ENCODE measurements at places on chromosomes 4 and X.

GRCh38 chr4:30454504-30454903 is 265.7 kb upstream of the PCDH7 start:
- DNase-seq, result no peak

DNA sequence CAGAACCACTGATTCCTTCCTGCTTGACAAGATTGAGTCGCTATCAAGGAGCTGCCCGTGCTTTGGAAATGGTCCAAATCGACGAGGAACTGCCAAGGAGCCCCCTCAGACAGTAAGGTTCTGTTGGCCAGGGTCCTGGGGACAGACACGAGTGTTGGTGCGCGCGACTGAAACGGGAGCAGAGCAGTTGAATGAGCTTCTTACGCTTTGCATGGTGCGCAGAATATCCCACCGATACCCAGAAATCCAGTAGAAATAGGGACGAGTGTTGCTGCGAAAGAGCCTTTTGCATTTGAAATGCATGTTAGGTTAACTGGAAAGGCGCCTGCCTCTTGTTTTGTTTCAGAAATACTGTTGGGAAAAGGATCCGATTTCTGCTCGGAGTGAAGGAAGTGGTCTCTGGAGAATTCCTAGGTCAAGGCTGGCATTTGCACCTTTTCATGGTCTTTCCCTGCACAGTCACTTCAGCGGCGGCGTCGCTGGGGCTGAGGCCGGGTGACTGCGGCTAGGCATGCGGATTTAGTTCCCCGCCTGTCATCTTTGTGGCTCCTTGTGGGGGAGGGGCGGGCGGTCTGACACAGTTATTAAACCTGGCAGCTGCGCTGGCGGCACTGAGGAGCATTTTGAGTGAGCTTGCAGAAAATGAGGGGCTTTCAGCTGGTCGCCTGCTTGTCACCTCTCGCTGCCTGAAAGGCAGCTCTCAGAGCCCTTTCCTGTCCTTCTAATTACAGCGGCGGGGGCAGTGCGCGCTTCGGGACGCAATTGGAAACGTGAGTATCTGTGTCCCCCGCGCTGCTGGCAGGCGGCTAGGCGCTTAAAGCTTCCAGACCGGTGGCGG is 51.5 kb upstream of the TRIM2 start:
- DNase-seq, result peak; percentile 73

GRCh38 chr4:186669159-186669731 is 54.4 kb downstream of the FAT1 start:
- peak; percentile 58 for DNase-seq

GRCh38 chr4:26938516-26938915 is 77.9 kb downstream of the STIM2 start:
- DNase-seq, result peak; percentile 6

DNA sequence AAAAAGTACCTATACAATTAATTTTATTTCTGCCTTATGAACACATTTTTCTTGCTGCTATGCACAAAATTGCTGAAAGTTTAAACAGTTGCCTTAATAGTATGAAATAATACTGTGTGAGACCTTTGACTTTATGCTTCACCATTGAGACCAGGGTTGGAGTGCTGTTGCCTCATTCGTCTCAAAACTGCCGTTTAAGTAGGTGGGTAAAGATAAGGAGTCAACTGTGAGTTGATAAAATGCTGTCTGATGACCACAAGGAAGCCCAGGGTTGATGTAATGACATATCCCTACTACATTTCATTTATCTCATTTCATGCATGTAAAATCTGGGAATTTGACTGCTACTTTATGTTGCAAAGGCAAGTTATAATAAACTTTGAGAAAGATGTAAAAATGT is 23.4 kb downstream of the STK26 start:
- DNase-seq, result no peak

DNA sequence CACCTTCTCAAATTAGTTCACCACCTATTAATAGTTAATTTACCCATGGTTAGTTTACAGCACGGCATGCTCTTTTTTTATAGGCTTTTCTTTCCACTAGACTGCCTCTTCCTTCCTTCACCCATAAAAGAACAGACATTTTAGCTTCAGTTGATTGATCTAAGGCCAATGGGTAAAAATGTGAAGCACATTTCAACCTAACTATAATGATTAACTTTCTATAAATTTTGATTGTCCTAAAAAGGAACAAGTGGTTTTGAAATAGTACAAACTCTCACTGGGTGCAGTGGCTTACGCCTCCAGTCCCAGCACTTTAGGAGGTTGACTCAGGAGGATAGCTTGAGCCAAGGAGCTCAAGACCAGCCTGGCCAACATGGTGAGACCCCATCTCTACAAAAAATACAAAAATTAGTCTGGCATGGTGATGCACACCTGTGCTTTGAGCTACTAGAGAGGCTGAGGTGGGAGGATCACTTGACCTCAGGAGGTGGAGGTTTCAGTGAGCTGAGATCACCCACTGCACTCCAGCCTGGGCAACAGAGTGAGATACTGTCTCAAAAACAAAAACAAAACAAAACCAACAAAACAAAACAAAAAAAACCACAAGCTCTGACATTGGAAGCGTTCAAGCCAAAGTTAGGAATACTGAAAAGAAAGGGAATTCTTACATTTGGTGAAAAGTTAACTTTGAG is 89.9 kb upstream of the FAT1 start:
- no peak for DNase-seq

- no peak for DNase-seq
Observed at GRCh38 chr4:183257808-183258207, 62.3 kb downstream of the CLDN22 start.

- no peak for DNase-seq
Observed at GRCh38 chrX:15674514-15674840, 9.9 kb upstream of the CLTRN start.

DNA sequence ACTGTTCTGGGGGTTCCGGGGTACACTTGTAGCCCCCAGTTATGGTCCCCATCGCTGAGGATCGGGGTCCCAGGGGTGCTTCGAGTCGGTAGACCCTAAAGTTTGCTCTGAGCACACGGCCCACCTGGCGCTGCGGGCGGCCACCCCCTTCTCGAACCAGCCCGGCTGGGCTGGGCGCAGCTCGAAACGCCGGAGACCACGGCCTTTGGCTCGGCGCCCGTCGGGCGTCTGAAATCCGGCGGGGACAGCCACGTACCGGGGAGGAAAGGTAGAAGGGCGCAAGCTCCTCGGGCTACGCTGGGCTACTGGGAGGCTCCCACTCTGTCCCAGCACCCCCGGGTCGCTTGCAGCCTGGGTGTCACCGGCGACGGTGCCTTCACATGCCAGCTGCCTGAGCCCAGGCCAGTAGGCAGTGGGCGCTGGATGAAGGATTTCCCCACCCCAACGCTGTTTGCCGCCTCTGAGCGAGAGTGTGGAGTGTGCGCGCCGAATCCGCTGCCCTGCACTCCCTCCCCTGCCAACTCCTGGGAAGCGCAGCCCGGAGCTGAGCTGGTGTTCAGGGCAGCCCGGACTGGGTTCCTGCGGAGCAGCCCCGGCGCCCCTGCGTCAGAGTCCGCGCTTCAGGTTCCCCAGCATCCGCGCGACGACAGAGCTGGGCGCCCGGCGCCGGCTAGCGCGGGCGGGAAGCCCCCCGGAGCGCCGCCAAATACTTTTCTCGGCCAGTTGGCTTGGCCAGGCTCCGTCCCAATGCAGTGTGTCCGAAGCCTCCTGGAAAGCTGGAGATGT is 637 bp downstream of the MAMLD1 start:
- DNase-seq, result peak; percentile 55

DNA sequence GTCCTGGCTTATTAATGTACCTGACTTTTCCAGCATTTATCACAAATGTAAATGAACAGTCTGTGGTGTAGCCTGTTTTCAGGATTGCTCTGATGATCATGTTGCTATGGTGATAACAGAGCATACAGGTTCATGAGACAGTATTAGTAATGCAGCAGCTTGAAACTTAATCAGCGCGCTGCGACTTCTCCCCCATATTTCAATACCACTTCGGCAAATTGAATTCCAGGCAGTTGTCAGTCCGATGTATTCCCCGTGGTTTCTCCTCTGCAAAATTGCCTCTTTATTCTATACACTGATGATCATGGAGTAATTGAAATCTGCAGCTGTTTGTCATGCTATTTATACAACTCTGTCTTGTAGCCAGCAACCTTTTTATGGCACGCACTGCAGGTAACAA is 239.3 kb downstream of the C4orf33 start:
- no peak for DNase-seq

- DNase-seq, result no peak
Observed at GRCh38 chr4:90876296-90876695, 749.1 kb downstream of the CCSER1 start.

GRCh38 chr4:140082391-140082755 is 71.6 kb downstream of the MAML3 start:
- no peak for DNase-seq

DNA sequence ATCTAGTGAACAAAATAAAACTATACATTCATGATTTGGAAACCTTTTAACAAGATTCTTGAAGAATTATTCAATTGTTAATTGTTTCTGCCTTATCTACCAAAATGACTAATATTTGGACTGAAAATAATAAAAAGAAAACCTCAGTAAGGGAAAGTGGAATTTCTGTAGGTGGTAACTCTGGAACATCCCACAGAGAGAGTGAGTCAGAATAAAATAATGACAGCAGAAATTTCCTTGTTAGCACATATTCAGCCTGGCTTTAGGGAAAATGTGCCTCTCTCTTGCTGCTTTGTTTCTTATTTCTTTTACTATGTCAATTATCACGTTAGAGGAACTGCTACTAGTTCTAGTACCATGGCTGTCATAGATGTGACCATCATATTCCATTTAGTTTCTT is 421.5 kb upstream of the GNPDA2 start:
- DNase-seq, result no peak

GRCh38 chrX:94178145-94178788 is 504.3 kb downstream of the FAM133A start:
- peak; percentile 30 for DNase-seq

DNA sequence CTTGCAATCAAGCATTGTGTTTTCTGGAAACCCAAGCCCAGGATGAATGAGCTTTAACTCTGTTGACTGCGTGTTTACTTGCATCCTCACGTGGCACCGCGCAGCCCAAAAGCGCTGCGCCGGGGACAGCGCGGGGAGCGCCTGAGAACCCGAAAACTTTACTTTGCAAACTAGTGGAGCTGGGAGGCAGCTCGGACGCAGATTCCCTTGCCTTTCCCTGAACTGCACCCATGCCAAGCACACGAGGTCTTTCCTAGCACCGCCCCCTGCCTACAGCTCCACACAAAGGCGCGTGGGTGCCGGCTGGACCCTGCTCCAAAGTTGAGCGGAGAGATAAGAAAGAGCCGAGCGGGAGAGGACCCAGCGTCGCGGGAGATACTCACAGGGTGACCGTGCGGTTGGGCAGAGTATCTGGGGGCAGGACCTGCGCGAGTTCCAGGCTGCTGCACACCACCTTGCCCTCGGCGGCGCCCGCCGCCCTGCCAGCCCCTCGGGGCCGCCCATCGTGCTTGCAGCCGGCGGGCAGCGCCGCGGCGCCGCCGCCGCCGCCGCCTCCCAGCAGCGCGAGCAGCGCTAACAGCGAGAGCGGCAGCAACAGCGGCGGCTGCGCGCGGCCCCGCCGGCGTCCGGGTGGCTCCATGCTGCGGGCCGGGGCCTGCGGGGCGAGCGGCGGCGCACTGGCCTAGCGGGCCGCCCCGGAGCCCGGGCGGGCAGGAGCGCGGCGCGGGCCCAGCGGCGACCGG is 550 bp downstream of the ADGRA3 start:
- peak; percentile 89 for DNase-seq

- no peak for DNase-seq
Observed at GRCh38 chr4:64146030-64146429, 263.2 kb downstream of the TECRL start.

DNA sequence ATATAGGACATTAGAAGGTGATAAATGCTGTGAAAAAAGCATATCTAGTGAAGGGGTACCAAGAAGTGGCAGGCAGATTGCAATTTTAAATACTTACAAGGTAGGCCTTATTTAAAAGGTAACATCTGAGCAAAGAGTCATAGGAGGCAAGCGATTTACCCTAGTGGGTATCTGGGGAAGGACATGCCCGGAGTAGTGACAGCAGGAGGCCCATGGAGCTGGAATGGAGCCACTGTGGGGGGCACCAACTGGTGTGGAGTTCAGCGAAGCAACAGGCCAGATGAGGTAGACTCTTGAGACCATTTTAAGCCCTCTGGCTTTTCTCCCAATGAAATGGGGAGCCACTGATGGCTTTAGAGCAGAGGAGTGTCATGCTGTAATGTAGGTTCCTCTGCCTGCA is 37.3 kb downstream of the SEC24D start:
- DNase-seq, result no peak

GRCh38 chr4:140816806-140817510 is 60.8 kb upstream of the TBC1D9 start:
- no peak for DNase-seq

GRCh38 chr4:52164116-52164515 is 113.0 kb downstream of the SPATA18 start:
- DNase-seq, result no peak

DNA sequence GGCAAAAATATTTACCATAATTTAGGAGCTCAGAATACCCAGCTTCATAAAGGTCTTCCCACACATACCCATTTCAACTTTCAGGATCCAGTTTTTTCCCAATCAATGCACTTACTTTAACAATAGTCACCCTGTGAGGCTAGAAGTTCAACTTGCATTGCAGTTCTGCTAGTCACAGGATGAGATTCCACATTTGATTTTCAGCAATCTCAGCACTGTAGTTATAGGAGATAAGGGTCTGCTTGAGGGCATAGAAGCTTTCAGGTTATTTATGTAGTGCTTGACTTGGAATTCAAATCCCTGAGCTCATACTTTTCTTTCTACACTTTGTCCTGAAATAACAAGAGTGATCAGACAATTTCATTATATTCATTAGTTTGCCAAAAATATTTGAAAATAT is 78.3 kb upstream of the IL2 start:
- DNase-seq, result no peak

GRCh38 chr4:42817913-42818312 is 74.6 kb upstream of the GRXCR1 start:
- no peak for DNase-seq

GRCh38 chrX:122868631-122869030 is 315.4 kb upstream of the GRIA3 start:
- DNase-seq, result no peak

- DNase-seq, result no peak
Observed at GRCh38 chrX:20517565-20517964, 250.9 kb upstream of the RPS6KA3 start.

DNA sequence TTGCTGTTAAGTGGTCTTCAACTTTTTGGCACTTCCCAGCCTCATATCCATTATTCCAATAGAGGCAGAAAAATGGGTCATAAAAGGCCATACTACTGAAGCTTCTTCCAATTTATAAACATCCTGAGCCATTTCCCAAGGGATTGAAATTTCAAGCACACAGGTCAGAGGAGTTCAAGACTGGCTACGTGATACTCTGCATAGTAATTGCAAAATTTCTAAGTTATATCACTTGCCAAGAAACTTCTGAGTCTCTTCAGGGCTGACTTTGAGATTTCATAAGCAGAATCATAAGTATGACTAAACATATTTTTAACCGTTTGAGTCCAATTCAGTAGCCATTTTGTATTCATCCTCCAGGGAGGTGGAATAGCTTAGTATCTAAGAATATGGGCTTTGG is 75.6 kb upstream of the RXFP1 start:
- DNase-seq, result no peak

DNA sequence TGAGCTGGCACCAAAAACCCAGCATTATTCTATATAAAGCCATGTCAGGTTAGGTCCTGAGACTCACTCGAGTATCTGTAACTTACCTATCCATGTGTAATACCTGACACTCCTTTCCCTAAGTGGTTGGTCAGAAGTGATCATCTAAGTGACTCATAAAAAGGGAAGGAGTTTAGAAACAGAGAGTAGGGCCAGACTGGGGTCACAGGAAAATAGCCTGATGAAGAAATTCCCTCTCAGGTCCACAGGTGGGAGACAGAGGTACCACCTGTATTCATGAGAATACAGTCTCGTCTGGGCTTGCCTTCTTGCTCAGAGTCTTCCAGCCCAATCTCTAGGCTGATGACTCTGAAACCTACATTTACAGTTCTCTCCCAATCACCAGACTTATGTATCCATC is 161.8 kb upstream of the MAP3K15 start:
- no peak for DNase-seq

Data from hepatocyte (in vitro differentiated cells).